ENCODE measurements at places on chromosomes 4 and X.
A peak's percentile ranks its signal among the peaks of the same experiment; 100 is the strongest.

GRCh38 chr4:8247047-8247930 is 22.3 kb upstream of the HTRA3 start:
- DNase-seq = no peak

GRCh38 chr4:165011403-165011802 is 20.4 kb upstream of the TRIM60 start:
- no peak for DNase-seq

- no peak for DNase-seq
Measured at GRCh38 chr4:41865981-41866798, 69.0 kb upstream of the TMEM33 start.

GRCh38 chr4:112234952-112235609 is 3.5 kb downstream of the AP1AR start:
- peak; percentile 56 for DNase-seq

DNA sequence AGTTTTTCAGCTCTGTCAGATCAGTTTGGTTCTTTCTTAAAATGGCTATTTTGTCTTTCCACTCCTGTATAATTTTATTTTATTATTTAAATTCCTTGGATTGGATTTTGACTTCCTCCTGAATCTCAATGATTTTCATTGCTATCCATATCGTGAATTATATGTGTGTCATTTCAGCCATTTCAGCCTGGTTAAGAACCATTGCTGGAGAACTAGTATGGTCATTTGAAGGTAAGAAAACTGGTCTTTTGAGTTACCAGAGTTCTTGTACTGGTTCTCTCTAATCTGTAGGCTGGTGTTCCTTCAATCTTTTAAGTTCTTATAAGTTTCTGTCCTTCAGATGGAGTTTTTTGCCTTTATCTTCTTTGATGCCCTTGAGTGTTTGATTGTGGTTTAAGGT is 815.5 kb downstream of the KLHL13 start:
- DNase-seq = no peak

GRCh38 chr4:113828702-113829101 is 67.2 kb upstream of the CAMK2D start:
- DNase-seq = no peak

DNA sequence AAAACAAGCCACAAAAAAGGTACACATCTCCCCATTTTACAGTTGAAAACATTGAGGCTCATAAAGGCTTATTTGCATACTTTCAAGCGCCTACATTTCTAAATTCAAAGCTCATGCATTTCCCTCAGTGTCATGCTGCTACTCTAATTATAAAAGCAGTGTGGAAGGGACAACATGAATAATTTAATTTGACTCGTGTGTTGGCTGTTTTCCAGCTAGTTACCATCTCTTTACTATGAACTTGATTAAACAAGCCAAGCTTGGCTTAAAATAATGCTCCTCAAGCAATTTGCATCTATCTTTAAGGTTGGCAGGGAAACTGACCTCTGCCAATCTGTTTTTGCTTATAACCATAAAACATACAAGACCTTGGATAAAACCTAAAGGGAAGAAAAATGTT is 252.5 kb upstream of the NEIL3 start:
- no peak for DNase-seq

GRCh38 chr4:147860960-147861359 is 129.1 kb downstream of the ARHGAP10 start:
- DNase-seq = no peak

GRCh38 chr4:145423017-145423708 is 58.5 kb upstream of the SMAD1 start:
- no peak for DNase-seq

DNA sequence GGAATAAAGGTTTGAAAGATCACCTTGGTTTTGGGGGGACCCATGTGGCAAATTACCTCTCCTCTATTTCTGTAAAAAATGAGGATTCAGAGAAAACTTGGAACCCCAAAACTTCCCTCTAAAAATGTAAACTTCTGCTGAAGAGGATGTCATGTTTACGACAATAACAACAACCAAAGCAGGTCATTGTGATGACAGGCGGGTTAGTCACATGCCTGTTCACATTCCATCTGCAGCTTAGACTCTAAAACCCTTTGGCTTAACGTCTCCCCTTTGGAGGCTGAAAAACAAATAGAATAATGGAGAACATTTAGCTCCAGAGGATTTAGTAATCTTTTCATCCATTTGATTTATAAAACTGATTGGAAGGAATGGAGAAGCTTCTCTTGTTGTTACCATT is 75.0 kb upstream of the FAM9C start:
- DNase-seq = no peak

DNA sequence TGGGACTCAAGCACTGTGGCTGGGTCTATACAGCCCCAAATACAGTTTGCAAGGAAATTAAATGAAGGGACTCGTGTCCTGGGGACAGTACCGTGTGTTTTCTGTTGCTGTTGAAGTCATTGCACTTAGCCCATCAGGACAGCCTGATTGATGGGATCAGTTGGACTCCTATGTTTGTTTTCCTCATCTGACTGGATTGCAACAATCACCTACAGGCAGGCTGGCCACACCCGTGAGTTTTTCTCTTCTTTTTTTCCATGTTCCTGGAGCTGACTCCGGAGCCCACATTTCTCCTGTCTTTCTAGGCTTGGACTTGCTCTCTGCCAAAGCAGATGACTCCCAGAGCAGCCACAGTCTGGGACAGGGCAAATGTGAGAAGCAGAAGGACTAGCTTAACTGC is 38.1 kb downstream of the RTL9 start:
- no peak for DNase-seq

- DNase-seq = no peak
Measured at GRCh38 chr4:18435781-18436180, 414.2 kb upstream of the LCORL start.

DNA sequence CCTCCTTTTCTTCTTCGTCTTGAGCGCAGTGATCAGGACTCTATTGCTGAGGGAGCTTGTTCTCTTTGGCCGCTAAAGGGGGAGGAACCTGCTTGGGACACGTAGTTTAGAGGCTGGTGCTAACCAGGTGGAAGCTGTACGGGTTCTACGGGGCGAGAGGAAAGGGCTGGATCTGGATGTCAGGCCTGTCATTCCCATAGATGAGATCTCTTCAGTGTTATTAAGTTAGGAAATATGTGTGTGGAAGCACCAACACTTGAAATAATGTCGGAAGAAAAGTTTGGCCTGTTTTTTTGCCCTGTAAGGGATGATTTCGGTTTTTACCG is 643 bp downstream of the SRP72 start:
- no peak for DNase-seq

DNA sequence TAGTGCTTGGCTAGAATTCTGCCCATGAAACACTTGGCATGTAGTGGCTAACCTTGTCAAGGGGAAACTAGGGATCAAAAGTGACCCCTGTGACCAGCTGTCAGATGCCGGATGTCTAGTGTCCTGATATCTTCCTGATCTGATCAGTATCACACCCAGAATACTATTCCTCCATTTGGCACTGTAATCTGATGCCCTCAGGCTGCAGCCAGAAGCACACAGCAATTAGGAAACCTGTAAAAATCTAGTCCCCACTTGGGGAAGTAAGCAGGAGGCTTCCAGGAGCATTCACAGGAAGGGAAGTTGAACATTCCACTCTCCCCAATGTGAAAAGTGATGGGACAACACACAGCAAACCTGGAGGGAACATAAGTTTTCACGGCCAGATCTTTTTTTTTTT is 125.1 kb downstream of the HS6ST2 start:
- no peak for DNase-seq

DNA sequence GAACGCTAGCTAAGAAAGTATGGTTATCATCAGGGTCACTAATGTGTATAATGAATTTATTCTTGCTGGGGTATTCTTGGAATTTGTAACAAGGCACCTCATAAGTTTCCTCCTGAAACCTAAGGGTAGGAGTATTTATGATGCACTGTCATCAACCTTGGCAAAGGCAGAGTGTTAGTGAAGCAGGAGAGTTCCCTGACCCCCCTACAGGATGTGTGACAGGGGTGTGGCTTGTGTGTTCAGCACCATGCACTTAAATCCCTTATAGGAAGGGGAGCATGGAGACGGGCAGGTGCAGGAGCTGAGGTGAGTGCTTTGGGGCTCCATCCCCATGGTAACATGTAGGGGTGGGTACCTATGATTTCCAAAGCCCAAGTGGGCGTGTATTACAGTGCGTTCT is 237.7 kb downstream of the GALNTL6 start:
- DNase-seq = no peak

All from AG04449 (cell line).